Endothelial cell of umbilical vein (primary cell): ENCODE measurements at places on chromosomes 3 and 15. TPM values are rescaled to one million over a fixed set of nuclear protein-coding genes. Genes with fewer than 3 reads are reported as not detected.
A peak's percentile ranks its signal among the peaks of the same experiment; 100 is the strongest.

Gene HHLA2
- not detected in 2 replicates for total RNA-seq

Gene POLQ
- total RNA-seq = 9.5 and 10.8 TPM in 2 replicates

Gene BDH1
- 7.3 and 12.2 TPM in 2 replicates for total RNA-seq

Gene USP3
- 52.4 and 57.2 TPM in 2 replicates for total RNA-seq

Gene FURIN
- total RNA-seq = 131 and 145 TPM in 2 replicates

Gene TF
- 0.21 and 0.69 TPM in 2 replicates for total RNA-seq

DNA sequence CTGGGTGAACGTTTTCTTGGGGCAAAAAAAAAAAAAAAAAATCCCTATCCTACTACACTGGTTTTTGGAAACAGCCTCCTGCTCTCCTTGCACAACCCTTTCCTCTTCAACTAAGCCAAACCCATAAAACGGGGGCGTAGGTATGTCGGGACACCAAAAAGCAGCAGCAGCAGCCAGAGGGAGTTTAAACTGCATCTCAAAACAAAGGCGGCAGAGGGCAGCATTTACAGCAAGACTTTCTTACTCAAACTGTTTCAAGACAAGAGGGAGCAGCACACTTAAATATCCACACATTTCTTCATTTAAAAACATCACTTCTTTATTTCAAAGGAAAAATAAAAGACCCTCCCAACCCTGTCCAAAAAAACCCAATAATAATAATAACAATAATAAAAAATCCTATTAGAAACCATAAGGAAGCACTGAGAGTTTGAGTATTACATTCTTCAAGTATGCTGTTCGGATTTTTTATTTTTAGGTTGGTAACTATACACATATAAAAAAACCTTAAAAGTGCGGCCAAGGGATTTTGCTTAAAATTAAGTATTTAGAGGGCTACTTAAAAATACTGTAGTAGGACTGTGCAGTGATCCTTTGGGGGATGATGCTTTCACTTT is 43.9 kb upstream of the PLXND1 start:
- H3K4me3 ChIP-seq = no peak overlapping the region
- peak; percentile 80 for DNase-seq
- no peak overlapping the region for H3K27ac ChIP-seq
- H3K27me3 ChIP-seq = no peaks in the 10 kb centered on the region

- no peaks in the 10 kb centered on the region for H3K27me3 ChIP-seq
- no peak overlapping the region for H3K4me3 ChIP-seq
- no peaks in the 10 kb centered on the region for H3K36me3 ChIP-seq
- H3K27ac ChIP-seq = no peak overlapping the region
These were observed 1.0 kb upstream of the MYL3 start for GRCh38 chr3:46864061-46864881.

DNA sequence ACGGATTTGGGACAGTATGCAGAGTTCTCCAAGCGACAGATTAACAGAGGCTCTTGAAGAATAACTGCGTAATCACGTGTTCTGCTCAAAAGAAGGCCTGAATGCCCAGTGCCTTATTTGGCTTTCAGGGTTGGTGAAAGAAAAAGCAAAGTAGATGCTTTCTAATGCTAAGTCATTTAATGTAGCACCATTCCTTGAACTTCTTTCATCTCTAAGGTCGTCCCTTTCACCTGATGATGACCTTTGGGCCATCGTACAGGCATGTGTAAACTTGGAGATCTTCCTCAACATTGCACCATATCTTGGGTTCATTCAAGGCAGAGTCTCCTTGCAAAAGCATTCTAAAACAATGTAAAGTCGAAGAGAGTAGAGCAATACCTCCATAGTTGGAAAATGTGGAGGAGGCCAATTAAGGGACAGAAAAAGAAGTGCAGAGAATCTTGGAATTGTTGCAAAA is 48.9 kb downstream of the TMEM44 start:
- H3K27me3 ChIP-seq = no peaks in the 10 kb centered on the region
- H3K4me3 ChIP-seq = peak overlapping the region; percentile 61
- H3K27ac ChIP-seq = peak overlapping the region; percentile 80
- no peak for DNase-seq
- peaks cover 43% of the 10 kb centered on the region for H3K4me1 ChIP-seq
- H3K36me3 ChIP-seq = no peaks in the 10 kb centered on the region

DNA sequence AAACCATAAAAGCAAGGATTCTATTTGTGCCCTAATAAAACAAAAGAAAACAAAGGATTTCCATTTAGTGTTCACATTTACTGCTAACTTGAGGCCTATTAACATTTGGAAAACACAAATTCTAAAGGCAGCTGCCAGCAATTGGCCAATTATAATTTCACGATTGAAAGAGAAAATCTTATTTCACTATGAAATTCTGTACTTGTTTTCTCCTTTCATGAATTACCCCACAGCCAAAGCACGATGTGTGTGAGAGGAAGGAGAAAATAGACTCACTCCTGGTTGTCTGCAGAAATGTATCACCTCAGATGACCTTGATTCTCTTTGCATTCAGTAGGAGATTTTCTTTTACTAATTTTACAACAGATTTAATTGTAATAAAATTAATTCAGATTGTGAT is 242.8 kb upstream of the GBE1 start:
- no peak overlapping the region for H3K27ac ChIP-seq
- H3K4me1 ChIP-seq = no peaks in the 10 kb centered on the region
- no peak overlapping the region for H3K4me3 ChIP-seq
- no peaks in the 10 kb centered on the region for H3K36me3 ChIP-seq
- no peak for DNase-seq

DNA sequence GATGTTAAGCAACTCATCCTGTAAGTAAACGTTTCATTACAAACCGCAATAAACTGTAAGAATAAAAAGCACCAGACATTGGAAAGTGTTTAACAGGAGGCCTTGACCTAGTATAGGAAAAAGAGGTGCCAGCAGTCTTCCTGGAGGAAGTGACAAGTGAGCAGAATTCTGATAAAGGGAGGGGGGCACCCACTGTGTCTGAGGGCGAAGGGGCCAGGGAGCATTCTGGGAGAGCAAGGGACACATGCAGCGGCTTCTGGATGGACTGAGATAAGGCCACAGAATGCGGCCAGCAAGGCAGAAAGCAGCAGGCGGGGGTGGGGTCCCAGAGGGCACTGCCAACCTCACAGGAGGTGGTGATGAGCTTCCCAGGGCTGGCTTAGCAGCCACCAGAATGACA is 80.2 kb downstream of the MTHFS start:
- DNase-seq = no peak
- no peaks in the 10 kb centered on the region for H3K4me1 ChIP-seq
- no peak overlapping the region for H3K4me3 ChIP-seq
- no peaks in the 10 kb centered on the region for H3K27me3 ChIP-seq
- H3K27ac ChIP-seq = no peak overlapping the region
- no peaks in the 10 kb centered on the region for H3K36me3 ChIP-seq

GRCh38 chr15:59255680-59256336 is 49.2 kb downstream of the LDHAL6B start:
- no peak overlapping the region for H3K27ac ChIP-seq
- H3K27me3 ChIP-seq = no peaks in the 10 kb centered on the region
- H3K4me1 ChIP-seq = no peaks in the 10 kb centered on the region
- no peak for DNase-seq
- H3K36me3 ChIP-seq = peaks cover 4% of the 10 kb centered on the region
- H3K4me3 ChIP-seq = no peak overlapping the region

GRCh38 chr15:51678096-51678495 is 3.2 kb upstream of the SCG3 start:
- H3K27me3 ChIP-seq = peaks cover 24% of the 10 kb centered on the region
- no peak overlapping the region for H3K4me3 ChIP-seq
- H3K36me3 ChIP-seq = no peaks in the 10 kb centered on the region
- H3K4me1 ChIP-seq = no peaks in the 10 kb centered on the region
- DNase-seq = no peak

GRCh38 chr15:100338971-100339444 is 2.8 kb downstream of the ADAMTS17 start:
- H3K27me3 ChIP-seq = peaks cover 12% of the 10 kb centered on the region
- H3K27ac ChIP-seq = no peak overlapping the region
- H3K4me3 ChIP-seq = no peak overlapping the region
- no peaks in the 10 kb centered on the region for H3K36me3 ChIP-seq
- DNase-seq = peak; percentile 24

DNA sequence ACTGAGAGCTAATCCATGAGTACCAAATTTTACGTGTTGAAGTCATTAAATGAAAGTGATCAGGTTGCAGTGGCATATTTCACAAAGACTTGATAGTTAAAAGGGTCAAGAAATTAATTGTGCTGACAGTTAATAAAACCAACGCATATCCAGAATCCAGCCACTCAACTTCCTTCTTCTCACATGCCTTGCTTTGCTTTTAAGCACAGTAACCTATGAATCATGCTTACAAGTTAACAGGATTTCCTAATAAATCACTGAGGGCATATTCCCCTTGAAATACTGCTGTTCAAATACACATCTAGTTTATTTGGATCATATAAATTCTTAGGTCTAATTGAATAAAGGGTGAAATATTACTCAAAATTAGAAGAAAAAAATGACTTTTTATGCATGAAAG is 801.5 kb upstream of the EPHA6 start:
- H3K36me3 ChIP-seq = no peaks in the 10 kb centered on the region
- no peak for DNase-seq
- no peak overlapping the region for H3K4me3 ChIP-seq
- no peak overlapping the region for H3K27ac ChIP-seq
- no peaks in the 10 kb centered on the region for H3K4me1 ChIP-seq

GRCh38 chr15:93703092-93703739 is 528.1 kb upstream of the MCTP2 start:
- H3K36me3 ChIP-seq = no peaks in the 10 kb centered on the region
- H3K4me1 ChIP-seq = no peaks in the 10 kb centered on the region
- DNase-seq = no peak
- no peaks in the 10 kb centered on the region for H3K27me3 ChIP-seq

DNA sequence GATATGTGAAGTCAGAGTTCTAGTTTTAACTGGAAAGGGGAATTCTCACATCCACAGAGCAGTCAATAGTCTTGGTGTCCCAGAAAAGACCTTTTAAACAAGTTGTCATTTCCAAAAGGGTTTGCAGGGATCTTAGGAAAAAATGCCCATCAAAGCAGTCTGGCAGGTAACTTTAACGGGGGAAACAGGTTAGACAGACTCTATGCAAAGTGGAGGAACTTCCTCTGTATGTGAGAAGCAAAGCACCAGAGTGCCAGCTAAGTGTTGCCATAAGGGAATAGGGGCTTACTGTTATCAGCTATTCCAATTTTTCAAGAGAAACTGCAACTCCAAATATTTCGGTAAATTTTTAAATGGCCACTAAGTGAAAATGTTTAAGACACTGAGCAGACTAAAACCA is 307.9 kb upstream of the MDFIC2 start:
- no peak overlapping the region for H3K4me3 ChIP-seq
- H3K27ac ChIP-seq = no peak overlapping the region
- H3K27me3 ChIP-seq = peaks cover 6% of the 10 kb centered on the region
- H3K36me3 ChIP-seq = no peaks in the 10 kb centered on the region
- no peaks in the 10 kb centered on the region for H3K4me1 ChIP-seq

- no peaks in the 10 kb centered on the region for H3K4me1 ChIP-seq
- H3K36me3 ChIP-seq = no peaks in the 10 kb centered on the region
- no peak overlapping the region for H3K27ac ChIP-seq
- DNase-seq = no peak
- no peak overlapping the region for H3K4me3 ChIP-seq
These were observed 7.8 kb downstream of the LINGO1 start for GRCh38 chr15:77624868-77625267.

DNA sequence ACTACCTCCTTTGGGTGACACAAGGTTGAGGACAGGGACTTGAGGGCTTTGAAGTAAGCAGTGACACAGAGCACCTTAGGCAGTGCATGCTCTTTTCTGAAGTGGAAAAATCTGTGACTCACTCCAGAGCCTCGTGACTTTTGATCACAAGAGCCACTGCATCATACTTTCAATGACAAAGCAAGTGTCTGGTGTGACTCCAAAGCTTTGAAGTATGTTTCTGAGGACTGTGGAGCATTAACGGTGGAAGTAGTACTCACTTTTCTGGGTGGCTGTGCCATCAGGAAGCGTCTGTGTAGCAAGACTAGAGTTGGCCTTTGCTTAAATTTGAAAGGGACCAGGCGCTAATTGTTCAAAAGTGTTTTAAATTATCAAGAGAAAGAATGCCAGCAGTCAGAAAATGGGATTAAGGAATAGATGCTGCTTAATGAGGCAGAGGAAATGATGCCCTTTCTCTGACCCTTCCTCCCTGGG is 210.7 kb upstream of the TRIM42 start:
- H3K27ac ChIP-seq = no peak overlapping the region
- no peaks in the 10 kb centered on the region for H3K36me3 ChIP-seq
- DNase-seq = no peak
- H3K4me1 ChIP-seq = no peaks in the 10 kb centered on the region

- H3K27me3 ChIP-seq = no peaks in the 10 kb centered on the region
- no peak overlapping the region for H3K4me3 ChIP-seq
- H3K4me1 ChIP-seq = no peaks in the 10 kb centered on the region
- peak; percentile 32 for DNase-seq
These were observed 330.5 kb upstream of the CTDSPL start for GRCh38 chr3:37531066-37531720.

GRCh38 chr15:63913786-63914315 is 80.1 kb upstream of the HERC1 start:
- DNase-seq = no peak
- no peak overlapping the region for H3K27ac ChIP-seq
- H3K4me1 ChIP-seq = peaks cover 22% of the 10 kb centered on the region
- H3K36me3 ChIP-seq = no peaks in the 10 kb centered on the region
- no peak overlapping the region for H3K4me3 ChIP-seq

DNA sequence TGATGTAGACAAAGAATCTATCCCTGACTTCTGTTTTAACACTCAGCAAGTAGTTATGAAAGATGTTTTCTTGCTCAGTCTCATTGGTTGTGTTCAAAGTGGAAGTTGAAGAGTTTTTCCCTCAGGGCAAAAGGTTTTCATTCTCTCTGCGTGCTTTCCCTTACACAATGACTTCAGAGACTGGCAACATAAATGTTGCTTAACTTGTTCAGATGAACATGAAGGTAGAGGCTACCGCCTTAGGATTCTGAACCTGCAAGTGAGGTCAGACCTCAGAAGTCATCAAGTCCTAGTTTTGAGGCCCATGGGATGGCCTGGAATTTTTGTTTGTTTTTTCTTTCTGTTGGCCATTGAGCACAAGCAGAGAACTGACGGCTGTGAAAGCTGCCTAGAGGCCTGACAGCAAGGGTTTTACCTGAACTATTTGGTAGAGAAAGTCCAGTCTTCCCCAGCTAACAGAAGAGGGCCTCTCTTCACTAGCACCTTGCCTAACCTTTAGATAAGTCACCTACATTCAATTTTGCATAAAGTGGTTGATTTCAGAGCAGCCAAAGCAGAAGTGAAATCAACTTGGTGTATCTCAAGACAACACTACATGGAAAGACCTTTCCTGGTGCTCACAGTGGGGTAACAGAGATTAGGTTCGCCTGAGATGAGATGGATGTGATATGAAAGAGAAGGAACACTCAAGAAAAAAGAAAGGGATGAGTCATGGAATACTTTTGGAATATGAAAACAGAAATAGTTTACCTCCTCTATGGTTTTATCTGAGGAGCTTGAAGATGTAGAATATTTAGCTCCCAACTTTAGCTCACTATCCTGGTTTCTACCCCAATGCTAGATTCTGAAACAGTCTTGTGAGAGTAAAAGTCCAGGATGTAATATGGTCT is 53.6 kb upstream of the AP4E1 start:
- H3K4me1 ChIP-seq = no peaks in the 10 kb centered on the region
- H3K36me3 ChIP-seq = no peaks in the 10 kb centered on the region
- H3K27ac ChIP-seq = no peak overlapping the region
- H3K27me3 ChIP-seq = peaks cover 17% of the 10 kb centered on the region
